ENCODE measurements at places on chromosomes 2 and 18.

GRCh38 chr2:26352892-26353291, 6.3 kb upstream of the ADGRF3 start:
- no peak for DNase-seq

- no peak for DNase-seq
These were observed 92.0 kb downstream of the PMS1 start for GRCh38 chr2:189876271-189876670.

DNA sequence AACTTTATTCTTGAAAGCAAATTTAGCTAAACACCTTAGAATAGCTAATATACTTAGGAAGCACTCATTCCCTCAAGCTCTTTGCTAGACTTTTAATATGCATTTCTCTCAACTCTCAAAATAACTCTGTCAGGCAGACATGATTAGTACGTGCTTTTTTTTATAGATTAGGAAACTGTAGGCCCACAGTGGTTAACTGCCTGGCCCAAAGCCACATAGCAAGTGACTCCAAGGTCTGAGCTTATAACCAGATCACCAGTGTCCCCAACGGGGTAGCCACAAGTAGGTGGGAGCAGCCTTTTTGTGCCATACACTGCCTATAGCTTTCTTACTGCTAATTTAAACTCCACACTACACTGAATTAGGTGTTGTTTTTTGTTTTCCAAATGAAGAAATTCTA, 576.8 kb downstream of the METTL4 start:
- no peak for DNase-seq

DNA sequence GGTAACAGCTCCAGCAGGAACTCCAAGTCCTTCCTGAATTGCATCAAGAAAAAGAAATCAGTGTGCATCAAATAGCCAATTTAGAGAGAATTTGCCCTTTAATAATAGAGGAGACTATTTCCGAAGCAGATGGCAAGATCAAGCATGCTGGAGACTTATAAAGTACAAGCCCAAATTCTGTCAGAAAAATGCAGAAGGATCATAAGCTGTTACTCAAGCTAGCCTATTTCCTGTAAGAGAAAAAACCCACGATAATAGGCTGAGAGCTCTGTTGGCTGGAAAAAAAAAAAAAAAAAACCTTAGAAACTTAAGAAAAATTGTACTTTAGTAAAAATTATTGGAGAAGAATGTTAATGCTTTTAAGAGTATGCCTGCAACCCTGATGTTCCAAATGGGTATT, 24.4 kb upstream of the ITM2C start:
- DNase-seq: no peak

DNA sequence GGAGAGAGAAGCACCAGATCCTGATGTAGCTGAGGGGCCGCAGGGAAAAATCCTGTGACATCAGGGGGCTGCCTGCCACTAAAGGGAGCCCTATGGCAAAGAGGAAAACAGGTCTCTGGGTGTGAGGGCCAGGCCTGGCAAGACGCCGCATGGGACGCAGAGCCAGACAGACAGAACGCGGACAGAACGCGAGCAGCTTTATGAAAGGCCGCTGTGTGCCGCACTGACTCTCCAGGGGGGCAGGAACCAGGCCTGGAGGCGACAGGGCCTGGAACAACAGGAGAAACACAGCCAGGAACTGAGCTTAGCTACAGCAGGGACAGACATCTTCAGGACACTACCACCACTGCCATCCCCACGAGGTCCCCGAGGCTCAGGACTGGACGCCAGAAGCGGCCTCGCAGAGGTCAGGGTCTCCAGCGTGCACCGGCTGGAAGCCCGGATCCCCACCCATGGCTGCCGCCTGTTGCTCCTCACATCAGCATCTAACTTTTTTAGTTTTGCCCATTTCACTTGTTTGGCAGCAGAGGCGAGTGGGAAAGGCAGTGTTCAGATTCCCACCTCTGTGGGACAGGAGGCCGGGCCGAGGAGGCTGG, 131.6 kb downstream of the VAPA start:
- DNase-seq: no peak

DNA sequence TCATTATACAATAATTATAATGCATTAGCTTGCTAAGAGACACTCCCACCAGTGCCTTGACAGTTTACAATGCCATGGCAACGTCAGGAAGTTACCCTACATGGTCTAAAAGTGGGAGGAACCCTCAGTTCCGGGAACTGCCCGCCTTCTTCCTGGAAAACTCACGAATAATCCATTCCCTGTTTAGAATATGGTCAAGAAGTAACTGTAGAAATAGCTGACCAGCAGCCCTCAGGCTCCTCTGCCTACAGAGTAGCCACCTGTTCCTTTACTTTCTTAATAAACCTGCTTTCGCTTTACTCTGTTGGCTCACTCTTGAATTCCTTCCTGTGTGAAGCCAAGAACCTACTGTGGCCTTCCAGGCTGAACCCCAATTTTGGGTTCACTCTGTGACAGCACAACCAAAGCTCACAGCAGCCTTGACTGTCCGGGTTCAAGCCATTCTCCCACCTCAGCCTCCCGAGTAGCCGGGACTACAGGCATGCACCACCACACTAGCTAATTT, 20.0 kb upstream of the PTPN2 start:
- DNase-seq: no peak

DNA sequence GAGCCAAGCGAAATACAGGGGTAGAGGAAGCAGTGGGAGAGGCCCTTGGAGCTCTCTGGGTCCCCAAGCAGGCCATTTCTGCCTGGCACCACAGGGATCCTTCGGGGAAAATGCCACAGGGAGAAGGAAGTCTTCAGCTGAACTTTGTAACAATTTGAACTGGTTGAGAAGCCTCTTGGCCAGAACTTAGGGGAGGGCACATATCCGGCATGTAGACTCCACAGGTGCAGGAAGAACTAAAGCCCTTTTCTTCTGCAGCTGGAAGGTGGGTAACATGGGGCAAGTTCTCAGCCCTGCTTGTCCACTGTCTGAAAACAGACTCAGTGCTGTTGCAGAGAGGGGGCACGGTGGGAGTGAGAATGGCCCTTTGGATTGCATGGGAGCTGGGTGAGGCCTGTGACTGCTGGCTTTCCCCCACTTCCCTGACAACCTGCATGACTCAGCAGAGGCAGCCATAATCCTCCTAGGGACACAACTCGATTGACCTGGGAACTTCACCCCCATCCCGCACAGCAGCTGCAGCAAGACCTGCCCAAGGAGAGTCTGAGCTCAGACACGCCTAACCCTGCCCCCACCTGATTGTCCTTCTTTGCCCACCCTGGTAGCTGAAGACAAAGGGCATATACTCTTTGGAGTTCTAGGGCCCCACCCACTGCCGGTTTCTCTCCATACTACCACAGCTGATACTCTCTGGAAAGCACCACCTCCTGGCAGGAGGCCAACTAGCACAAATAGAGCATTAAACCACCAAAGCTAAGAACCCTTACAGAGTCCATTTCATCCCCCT, 101.6 kb upstream of the FAM136A start:
- no peak for DNase-seq

GRCh38 chr2:235161565-235161964, 209.7 kb downstream of the SH3BP4 start:
- DNase-seq: no peak

DNA sequence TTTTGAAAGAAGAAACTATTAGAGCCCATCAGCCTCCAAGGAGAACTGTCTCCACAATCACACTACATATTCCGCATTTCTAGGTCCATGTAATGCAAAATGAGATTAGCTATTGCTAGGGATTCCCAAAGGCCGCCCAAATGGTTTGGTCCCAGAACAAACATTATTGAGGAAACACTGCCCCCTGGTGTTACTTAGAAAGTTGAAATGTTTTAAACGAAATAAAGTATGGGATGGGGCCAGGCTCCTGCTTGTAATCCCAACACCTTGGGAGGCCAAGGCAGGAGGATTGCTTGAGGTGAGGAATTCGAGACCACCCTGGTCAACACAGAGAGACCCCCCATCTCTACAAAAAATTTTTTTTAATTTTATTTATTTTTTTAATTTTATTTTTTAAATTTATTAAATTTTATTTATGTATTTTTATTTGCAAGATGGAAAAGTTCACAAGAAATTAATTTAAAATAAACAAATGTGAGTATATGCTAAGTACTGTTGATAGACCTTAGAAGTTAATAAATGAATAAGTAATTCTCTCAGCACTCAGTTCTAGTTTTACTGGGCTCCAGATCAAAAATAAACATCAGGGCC, 5.5 kb downstream of the NHEJ1 start:
- DNase-seq: no peak

GRCh38 chr2:25642298-25642697, 31.1 kb downstream of the DTNB start:
- DNase-seq: no peak

GRCh38 chr18:71529703-71530303, 1014.3 kb downstream of the CBLN2 start:
- DNase-seq: no peak

- DNase-seq: no peak
These were observed 2.2 kb downstream of the LRATD1 start for GRCh38 chr2:14634489-14635390.

GRCh38 chr2:126798276-126799140, 100.2 kb upstream of the TEX51 start:
- no peak for DNase-seq

DNA sequence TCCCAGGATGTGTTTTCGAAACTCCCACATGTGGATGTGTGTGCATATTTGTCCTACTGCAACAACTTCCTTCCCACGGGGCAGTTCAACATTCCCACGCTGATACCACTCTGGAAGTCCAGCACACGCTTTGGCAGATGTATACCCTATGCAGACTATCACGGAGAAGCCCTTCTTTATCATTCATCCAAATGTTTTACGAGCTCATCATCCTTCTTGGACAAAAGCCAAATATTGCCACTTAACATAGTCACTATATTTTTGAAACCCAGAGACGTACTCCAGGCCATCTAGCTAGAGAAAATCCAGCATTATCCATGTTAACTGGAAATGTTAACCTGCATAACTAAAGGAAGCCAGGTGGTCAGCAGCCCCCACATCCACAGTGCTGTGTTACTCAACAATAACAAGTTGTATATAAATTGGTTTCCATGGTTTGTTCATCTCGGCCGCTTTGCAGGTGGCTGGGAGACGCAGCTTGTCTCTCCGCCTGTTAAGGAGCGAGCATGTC, 131.5 kb downstream of the ZNF532 start:
- DNase-seq: no peak

GRCh38 chr2:55019526-55020258, 30.6 kb downstream of the RTN4 start:
- DNase-seq: no peak

DNA sequence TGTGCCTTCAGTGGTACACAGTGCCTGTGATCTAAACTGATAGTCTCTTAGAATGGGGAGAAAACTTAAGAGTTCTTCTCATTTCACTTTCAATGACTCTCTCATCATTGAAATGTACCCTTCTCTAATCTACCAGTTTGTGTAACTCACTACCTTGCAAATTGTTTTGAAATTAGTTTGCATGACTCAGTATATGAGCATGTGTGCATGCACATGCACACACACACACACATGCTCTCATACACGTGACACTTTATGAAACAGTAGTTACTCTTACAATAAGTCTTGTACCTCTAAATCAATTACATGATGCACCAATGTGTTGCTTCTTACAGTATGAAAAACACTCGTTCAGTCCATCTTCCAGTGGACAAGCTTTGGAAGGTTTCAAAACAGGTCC, 10.6 kb downstream of the LYPD6B start:
- DNase-seq: no peak

DNA sequence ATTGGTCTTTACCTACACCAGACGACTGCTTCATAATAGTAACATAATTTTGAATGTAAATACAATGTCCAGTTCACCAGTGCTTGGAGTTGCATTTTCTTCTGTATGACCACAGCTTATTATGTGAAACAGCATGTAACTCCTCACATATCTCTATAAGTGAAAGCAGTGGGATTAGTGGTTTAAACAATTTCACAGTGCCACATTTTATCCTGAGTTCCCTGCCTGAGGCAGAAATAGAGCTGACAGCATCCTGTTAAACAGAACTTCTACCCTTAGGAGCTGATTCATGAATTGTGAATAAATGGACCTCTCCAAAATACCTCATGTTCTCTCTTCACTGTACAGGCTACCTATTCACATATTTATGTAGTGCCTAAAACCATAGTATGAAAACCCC, 542.3 kb upstream of the VWC2L start:
- DNase-seq: no peak

- DNase-seq: no peak
These were observed 252.2 kb upstream of the SPHKAP start for GRCh38 chr2:228433721-228434120.

DNA sequence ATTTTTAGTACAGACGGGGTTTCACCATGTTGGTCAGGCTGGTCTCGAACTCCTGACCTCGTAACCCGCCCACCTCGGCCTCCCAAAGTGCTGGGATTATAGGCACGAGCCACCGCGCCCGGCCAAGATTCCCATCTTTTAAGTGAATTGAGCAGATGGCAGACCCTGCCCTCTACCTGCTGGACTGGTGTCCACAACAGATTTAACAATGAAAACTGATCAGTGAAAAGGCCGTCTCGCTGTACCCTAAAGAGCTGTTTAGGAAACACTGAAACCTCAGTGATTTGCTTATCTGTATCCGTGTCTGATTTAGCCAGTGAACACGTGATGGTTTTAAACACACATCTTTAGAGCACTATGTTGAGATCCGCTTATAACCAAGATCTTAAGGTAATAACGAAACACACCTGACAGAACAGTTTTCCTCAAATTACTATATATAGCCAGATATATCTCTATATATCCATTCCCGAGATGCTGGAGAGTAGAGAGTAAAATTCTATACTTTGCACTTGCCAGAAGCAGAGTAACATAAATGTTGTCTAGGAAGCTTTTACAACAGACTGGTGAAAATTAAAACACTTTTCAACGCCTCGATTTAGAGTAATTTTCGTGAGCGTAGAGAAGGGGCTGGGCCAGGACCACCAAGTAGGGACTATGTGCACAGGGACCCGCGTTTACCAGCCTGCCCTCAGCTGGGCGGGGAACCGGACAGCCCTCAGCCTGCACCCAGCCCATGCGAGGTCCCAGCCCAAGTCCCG, 594 bp downstream of the FAM161A start:
- no peak for DNase-seq

- no peak for DNase-seq
These were observed 22.2 kb upstream of the CAB39 start for GRCh38 chr2:230690439-230690838.

DNA sequence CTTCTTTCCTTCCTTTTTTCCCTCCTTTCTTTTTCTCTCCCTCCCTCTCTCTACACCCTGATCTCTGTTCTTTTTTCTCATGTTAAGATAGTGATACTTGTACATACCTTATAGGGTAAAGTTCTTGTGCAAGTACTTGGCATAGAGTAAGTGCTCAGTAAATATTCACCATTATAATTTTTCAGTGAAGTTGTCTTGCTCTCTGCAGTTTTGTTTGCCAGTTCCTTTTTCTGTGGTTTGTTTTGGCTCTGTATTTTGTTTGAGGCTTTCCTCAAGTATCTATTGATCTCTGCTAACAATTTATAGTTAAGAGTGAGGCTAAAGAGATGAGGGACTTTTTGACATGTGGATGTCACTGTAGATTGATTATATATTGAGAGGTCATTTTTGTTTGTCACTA, 48.0 kb downstream of the MTX2 start:
- no peak for DNase-seq

GRCh38 chr2:217941339-217941738, 61.5 kb downstream of the TNS1 start:
- DNase-seq: no peak

GRCh38 chr2:132438691-132439090, 22.1 kb downstream of the GPR39 start:
- DNase-seq: no peak
